A673 (cell line): ENCODE measurements at places on chromosomes 2 and 18. TPM values are rescaled to one million over a fixed set of nuclear protein-coding genes. Genes with fewer than 3 reads are reported as not detected.

- peak; percentile 96 for DNase-seq
These were observed 111.9 kb downstream of the AP1S3 start for GRCh38 chr2:223725494-223725893.

GRCh38 chr2:159996792-159997546 is 65.4 kb downstream of the PLA2R1 start:
- no peak for DNase-seq

DNA sequence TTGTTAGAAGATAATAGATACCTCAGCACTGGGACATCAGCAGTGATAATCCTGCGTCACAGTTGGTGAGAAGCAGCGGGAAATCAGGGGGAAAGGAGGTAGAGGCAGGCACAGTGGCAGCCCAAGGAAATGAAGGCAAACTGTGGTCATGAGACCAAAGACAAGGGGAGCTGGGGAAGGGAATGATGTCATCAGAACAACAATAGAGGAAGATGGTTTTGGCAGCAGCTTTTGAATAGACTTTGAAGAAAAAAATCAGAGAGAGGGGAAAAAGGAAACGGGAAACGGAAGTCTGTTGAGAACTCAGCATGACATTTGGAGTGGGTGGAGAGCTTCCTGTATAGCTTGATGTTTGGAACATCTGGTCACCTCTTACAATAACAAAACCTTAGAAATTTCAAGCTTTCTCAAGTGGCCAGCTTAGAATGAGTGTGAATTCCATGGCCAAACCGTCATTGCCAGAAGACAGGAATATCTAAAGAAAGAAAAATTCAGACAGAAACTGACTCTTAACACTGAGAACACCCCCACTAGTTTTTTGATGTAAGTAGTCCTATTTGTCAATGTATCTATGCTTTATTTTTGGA is 18.4 kb upstream of the YES1 start:
- peak; percentile 99 for DNase-seq

The ACYP2 gene
- 6.0 and 10.1 TPM in 2 replicates for total RNA-seq

- no peak for DNase-seq
These were observed 130.6 kb downstream of the MBP start for GRCh38 chr18:77001979-77002378.

The DNAJC5G gene
- 2.4 and 2.7 TPM in 2 replicates for total RNA-seq

The IL1R2 gene
- total RNA-seq = not detected in 2 replicates

DNA sequence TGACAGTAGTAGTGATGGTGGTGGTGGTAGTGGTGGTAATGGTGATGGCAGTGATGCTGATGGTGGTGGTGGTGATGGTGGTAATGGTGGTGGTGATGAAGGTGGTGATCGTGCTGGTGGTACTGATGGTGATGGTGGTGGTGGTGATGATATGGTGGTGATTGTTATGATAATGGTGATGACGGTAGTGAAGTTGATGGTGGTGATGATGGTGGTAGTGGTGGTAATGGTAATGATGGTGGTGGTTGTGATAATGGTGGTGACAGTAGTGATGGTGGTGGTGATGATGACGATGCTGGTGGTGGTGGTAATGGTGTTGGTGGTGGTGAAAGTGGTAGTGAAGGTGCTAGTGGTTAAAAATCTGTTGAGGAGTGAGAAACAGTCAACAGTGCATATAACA is 125.6 kb downstream of the AFF3 start:
- DNase-seq = no peak

GRCh38 chr18:905307-905947 is 756 bp downstream of the ADCYAP1 start:
- no peak for DNase-seq

DNA sequence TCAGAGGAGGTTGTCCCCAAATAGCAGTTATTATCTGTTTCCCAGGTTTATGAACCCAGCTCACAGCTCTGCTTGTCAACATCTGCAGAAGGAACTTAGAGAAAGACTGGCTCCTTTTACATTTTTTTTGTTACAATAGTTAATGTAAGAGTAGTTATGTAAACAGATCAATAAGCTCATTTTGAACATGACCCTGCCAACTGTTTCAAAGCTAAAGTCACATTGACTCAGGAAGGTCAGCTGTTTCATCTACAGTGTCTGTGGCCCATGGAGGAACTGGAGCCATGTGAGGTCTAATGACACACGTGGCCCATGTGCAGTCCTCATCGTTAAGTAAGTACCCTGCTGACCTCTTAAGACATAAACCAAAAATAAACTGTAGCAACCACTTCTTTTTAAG is 97.1 kb downstream of the SH3RF3 start:
- DNase-seq = no peak

- DNase-seq = no peak
These were observed 46.3 kb downstream of the LMAN2L start for GRCh38 chr2:96693286-96694200.

- no peak for DNase-seq
These were observed 46.7 kb downstream of the EML6 start for GRCh38 chr2:54770211-54770610.

DNA sequence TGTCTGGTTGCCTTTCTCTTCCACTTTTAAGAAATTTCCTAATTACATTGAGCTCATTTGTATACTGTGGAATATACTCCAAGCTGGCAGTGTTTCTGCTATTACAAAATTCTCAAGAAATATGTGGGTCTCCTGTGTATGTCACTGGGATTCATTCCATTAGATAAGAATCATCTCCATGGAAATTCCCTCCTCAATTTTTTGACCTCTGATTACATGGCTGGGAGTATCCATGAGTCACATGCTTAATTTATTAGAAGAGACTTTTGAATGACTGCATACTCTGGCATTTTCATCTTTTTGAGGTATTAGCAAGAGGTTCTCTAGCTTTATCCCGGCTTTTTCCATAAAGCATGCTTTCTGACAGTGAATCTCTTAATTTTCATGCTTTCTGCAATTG is 665.5 kb upstream of the CNTNAP5 start:
- DNase-seq = no peak

The TMEM247 gene
- total RNA-seq = not detected in 2 replicates

GRCh38 chr2:149004836-149005235 is 33.7 kb upstream of the LYPD6B start:
- DNase-seq = no peak

- no peak for DNase-seq
These were observed 1.4 kb upstream of the CAPN10 start for GRCh38 chr2:240585101-240585500.

DNA sequence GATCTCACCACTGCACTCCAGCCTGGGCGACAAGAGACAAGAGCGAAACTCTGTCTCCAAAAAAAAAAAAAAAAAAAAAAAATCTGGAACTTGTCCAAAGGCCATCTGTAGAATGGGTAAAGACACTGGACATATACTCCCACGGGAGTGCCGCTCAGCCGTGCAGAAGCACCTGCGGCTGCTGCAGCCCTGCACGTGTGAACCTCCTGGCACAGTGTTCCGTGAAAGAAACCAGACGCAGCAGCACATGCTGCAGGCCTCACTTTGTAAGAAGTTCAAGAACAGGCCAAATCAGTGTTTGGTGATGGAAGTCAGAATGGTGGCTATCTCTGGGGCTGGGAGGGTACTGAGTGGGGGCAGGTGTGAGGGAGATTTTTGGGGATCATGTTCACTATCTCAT is 6.5 kb downstream of the CHRND start:
- DNase-seq = no peak

- no peak for DNase-seq
These were observed 128.4 kb upstream of the CCDC85A start for GRCh38 chr2:56055405-56055804.

DNA sequence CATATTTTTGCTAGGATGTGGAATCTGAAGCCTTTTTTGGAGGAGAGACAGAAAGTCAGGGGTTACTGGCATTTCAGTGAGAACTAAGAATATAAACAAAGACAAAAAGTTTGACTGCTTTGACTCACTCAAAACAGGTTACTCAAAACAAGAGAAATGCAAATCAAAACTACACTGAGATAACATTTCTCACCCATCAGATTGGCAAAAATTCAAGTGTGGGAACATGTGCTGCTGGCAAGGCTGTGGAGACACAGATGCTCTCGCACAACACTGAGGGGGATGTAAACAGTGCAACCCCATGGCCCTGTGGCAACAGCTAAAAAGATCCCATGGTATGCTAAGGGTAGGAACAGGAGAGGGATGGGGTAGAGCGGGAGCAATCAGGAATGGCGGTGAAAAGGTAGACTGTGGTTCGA is 86.6 kb downstream of the DTNB start:
- no peak for DNase-seq

The IL36RN gene
- total RNA-seq = not detected in 2 replicates

DNA sequence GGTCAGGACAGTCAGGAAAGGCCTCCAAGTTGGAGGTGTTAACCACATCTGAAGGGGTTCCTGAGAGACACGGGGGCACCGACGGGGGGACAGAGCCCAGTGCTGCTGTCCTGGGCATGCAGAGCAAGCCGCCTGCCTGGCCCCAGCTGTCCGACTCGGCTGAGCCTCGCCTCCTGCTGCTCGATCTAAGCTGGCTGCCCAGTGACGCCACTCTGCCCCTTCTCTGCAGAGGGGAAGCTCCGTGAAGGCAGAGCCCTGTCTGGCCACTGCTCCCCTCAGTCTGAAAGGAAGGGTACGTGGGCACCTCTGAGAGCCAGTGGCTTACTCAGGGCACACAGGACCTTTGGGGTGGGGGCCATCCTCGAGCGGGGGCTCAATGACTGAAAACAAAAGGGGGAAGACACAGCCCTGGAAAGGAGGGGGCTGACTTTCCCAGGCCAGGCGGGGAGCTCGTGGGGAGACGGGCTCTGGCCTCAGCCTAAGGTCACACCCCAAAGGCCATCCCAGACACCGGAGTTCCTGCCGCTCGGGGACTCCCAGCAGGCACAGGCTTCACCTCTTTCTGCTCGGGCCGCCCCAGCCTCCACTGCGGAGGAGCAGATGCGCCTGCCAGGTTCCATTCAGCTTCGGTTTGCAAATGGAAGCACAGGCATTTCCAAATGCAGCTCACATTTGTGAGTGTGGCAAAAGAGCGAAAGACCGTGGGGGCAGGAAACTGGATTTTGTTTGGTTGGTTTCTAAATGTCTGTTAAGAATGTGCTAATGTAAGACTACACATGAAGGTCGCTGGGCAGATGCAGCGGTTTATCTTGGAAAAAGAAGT is 136.9 kb downstream of the HDAC4 start:
- no peak for DNase-seq
